ENCODE measurements at places on chromosomes 1 and 21.

DNA sequence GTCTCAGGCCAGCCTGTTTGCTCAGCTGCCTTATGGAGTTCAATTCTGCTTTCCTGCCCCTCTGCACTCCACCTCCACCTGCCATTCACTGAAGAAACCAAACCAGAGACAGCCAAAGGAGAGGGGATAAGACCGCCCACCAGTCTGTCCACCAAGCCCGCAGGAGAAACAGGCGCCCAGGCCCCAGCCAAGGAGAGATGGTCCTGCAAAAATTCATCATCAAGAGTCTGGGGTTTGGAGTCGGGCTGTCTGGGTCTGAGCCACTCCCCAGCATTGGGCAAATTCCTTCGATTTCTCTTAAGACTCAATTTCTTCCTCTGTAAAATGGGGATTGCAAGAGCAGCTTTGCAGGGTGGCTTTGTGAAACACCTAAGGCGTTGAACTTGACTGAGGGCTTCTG lies 121.4 kb upstream of the RUNX3 start:
- no peak for DNase-seq

GRCh38 chr1:27873671-27874384 lies 1.5 kb downstream of the THEMIS2 start:
- DNase-seq: no peak

DNA sequence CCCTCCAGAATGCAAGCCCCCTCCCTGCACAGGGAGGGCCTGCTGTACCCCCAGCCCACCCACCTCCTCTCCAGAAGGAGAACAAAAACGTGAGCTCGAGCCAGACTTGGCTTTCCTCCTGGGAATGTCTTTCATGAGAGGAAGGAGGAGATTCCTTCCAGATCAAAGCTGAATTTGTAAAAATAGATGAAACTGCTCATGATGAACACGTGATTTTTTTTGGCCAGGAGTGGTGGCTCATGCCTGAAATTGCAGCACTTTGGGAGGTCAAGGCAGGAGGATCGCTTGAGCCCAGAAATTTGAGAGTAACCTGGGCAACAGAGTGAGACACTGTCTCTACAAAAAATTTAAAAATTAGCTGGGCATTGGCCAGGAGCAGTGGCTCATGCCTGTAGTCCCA lies 21.8 kb downstream of the GPR157 start:
- no peak for DNase-seq

GRCh38 chr21:45299864-45300785 lies 12.4 kb upstream of the POFUT2 start:
- DNase-seq: no peak

DNA sequence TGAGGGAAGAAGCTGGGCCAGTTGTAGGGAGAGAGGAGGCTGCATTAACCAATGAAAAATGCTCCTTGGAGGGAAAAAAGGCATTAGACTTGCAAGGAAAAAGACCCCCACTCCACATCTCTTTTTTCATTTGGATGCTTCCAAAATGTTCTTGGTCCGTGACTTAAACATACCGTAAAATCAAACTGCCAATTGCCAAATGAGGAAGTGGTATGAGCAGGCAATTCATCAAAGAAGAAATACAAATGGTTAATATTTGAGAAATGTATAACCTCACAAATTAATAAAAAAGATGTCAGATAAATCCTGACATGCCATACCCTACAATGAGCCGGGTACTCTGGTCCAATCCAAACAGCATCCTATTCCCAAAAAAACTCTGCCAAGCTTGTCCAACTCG lies 30.6 kb downstream of the KANK4 start:
- no peak for DNase-seq

GRCh38 chr1:230194525-230194924 lies 127.5 kb downstream of the GALNT2 start:
- no peak for DNase-seq

All from occipital lobe (tissue), 3 donors.